ENCODE measurements at places on chromosomes 16 and 17. TPM values are rescaled to one million over a fixed set of nuclear protein-coding genes. Genes with fewer than 3 reads are reported as not detected.

DNA sequence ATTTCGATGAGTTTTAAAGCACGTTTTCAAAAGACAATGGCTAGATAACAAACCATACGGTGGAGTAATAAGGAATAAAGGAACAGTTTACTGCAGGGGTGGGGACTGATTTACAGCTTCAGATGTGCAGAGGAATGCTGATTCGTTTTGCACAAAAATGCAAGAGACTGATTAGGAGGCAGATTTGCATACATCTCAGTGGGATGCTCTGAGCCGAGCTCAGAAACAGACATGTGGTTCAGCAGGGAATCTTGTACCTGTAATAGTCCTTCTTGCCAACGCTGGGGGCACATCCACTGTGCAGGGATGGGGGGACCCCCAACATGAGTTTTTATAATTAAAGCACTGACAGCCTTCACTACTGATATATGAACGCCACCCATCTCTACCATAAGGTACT is 308.0 kb downstream of the GRIN2A start:
- no peak for DNase-seq

GRCh38 chr16:3536851-3537250 is 36.0 kb downstream of the CLUAP1 start:
- DNase-seq = peak; percentile 80

GRCh38 chr17:80845863-80846671 is 145.6 kb upstream of the CHMP6 start:
- DNase-seq = no peak

Gene CSH2
- total RNA-seq = not detected

Gene CHRNE
- not detected for total RNA-seq

Data from ascending aorta (tissue), 2 donors.